K562 (cell line): ENCODE measurements at places on chromosomes 6 and 20. TPM values are rescaled to one million over a fixed set of nuclear protein-coding genes. Genes with fewer than 3 reads are reported as not detected.

The DUSP15 gene
- polyA plus RNA-seq: 0.34 and 0.66 TPM in 2 replicates

The TULP1 gene
- 0.17 TPM in 1 of 2 replicates, not detected in the other for polyA plus RNA-seq

- DNase-seq: no peak
Measured at GRCh38 chr20:58056021-58056591, 172.3 kb downstream of the ANKRD60 start.

GRCh38 chr6:145017516-145017915 lies 717.8 kb downstream of the EPM2A start:
- DNase-seq: no peak

- DNase-seq: peak; percentile 71
Measured at GRCh38 chr20:38726804-38727606, 2.7 kb downstream of the SLC32A1 start.

DNA sequence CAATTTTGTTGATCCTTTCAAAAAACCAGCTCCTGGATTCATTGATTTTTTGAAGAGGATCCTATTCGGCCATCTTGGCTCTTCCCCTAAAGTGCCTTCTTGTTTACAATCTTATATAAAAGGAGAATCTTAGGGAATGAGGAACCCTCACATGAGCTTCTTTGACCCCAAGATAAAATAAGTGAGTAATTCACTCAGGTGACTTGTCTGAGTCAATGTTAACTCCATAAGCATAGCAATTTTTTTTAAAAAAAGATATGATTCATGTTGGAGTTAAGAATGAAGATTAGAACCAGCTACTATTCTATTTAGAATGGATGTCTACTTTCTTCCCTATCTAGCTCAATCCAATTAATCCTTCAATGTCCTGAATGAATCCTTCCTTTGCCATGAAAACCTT lies 21.0 kb downstream of the WASF1 start:
- DNase-seq: no peak

DNA sequence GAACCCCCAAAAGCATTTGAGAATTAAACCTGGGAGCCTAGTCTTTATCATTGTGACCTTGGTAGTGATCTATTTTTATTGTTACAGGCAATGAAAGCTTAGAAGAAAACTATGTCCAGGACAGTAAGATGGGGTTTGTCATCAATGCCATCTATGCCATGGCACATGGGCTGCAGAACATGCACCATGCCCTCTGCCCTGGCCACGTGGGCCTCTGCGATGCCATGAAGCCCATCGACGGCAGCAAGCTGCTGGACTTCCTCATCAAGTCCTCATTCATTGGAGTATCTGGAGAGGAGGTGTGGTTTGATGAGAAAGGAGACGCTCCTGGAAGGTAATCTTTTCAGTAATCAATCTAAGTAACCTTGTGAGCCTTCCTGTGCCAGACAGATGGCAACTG lies 191.5 kb upstream of the RAB32 start:
- DNase-seq: no peak
